ENCODE measurements at places on chromosomes 3 and 15. TPM values are rescaled to one million over a fixed set of nuclear protein-coding genes. Genes with fewer than 3 reads are reported as not detected.

DNA sequence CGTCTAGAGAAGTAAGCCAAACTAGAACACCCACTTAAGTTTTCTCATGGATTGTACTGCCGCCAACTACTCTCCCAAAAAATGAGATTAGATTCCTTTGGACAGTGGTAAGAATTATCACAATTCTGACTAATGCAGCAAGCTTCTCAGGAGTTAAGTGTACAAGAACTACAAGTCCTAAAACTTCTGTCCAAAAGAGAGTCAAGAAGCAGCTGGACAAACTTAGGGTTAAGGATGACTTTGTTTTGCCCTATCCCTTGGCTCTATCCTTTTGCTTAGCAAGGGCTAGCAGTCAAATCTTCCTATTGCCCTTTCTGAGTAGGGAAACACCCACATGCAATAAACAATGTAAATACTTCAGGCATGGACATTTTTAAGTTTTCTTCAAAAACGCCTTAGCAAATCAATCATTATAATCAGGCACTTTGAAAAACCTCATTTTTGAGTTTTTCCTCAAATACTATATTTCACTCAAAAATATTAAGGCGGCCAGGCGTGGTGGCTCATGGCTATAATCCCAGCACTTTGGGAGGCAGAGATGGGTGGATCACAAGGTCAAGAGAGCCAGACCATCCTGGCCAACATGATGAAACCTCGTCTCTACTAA lies 19.5 kb downstream of the RAF1 start:
- DNase-seq, result no peak

PRTG gene
- 87.4 TPM for total RNA-seq

AMT gene
- total RNA-seq, result 32.8 TPM

TMEM40 gene
- not detected for total RNA-seq

GOLGA6D gene
- 0.13 TPM for total RNA-seq

DNA sequence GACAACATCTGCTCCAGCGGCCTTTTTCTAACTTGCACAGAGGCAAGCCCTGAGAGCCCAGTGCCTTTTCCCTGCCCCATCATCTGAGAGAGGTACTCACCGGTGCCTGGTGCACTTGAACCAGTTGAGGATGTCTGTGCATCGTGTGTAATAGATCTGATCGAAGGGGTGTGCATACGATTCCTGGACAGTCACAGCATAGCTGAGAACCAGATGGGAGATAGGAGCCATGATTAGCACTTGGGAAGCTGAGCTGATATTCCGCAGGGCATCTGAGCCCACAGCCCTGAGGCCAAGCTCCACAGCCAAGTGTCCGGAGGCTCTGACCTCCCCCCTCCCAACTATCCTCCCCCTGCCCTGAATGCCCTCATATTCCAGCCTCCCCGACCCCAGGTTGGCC lies 129.8 kb downstream of the MEGF11 start:
- no peak for DNase-seq

- no peak for DNase-seq
These were observed 51.6 kb upstream of the C15orf39 start for GRCh38 chr15:75149867-75150709.

- DNase-seq, result no peak
These were observed 447.4 kb downstream of the AGBL1 start for GRCh38 chr15:86526938-86527690.

DNA sequence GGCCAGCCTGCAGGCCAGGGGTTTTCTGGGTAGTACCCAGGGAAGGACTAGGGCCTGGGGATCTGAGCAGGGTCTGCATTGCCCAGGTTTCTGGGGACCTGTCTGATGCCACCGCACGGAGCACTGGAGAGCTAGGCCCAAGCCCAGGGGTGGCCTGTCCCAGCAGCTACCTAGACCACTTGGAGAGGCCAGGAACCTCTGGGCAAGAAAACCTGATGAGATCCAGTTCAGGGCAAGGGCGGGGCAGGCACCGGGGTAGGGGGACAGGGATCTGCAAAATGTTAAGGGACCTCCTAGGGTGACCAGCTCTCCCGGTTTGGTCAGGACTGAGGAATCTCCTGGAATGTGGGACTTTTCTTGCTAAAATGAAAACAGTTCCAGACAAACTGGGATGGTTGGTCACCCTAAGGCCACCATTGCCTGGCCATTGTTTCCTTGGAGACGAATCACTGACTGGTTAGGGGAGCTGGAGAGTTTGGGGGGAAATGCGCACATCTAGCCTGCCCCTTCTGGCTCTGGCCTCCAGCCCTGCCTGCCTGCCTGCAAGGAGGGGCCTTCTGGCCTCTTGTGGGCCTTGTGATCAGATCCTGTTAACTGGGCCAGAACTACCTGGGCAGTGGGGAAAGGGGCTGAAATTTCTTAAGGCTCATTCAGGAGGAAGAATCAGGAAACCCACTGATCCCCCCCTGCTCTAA lies 117.4 kb upstream of the TLE3 start:
- DNase-seq, result no peak

DNA sequence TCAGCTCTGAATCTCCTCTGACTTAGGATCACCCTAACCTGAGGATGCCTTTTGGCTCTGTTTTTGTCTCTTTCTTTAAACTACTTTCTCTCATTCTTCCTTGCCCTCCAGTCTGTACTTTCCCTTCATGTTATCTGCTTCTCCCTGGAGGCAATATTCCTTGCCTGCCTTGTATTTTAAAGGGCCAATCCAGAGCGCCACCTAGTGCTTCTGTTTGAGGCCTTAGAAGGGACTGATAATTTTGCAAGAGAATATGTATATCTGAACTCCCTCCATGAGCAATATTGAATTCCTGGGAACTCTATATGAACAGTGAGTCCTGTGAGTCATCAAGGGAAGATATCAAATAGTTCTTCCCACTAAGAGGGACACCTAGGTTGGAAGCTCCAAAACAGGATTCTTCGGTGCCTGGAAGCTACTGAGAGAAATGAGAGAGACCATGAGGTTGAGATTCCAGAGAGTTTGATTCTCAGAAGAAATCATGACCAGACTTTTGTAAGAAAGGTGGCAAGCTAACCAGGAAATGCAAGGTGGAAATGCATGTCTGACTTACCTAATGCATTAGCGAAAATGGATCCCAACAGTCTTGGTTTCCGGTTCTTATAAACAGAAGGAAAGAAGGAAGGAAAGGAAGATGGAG lies 203.8 kb upstream of the CD96 start:
- peak; percentile 24 for DNase-seq

IL16 gene
- total RNA-seq, result 0.38 TPM

- DNase-seq, result no peak
These were observed 201.1 kb upstream of the BHLHE40 start for GRCh38 chr3:4778119-4778518.

DNASE1L3 gene
- not detected for total RNA-seq

GRCh38 chr3:189982321-189982945 lies 138.3 kb downstream of the P3H2 start:
- no peak for DNase-seq

GRCh38 chr15:64762546-64762945 lies 12.8 kb downstream of the RBPMS2 start:
- DNase-seq, result no peak

- no peak for DNase-seq
These were observed 707.9 kb upstream of the UBE2E2 start for GRCh38 chr3:22495241-22495640.

CMTM8 gene
- total RNA-seq, result 33.8 TPM

DNA sequence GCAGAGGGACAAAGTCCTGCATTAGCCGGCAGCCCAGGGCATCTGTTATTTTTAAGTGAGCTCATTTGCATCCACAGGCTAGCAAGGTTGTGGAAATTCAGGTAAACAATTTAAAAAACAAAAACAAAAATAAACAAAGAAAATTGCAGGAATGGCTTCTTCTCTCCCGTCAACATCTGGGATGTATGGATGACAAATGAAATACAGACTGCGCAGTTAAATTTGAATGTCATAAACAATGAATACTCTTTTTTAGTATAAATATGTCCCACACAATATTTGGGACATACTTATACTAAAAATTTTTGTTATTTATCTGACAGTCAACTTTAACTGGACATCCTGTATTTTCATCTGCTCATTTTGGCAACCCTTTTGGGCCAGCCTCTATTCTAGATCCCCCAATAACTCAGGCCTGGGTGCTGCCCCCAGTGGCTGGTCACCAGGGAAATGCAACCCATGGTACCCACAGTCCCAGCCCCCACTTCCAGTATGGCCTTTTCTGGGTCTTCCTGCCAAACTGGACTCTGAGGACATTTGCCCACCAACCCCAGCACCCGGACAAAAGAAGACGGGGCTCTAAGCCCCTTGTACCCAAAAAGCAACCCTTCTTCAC lies 12.7 kb downstream of the GRM2 start:
- no peak for DNase-seq
